ENCODE measurements at places on chromosomes 5 and 9. TPM values are rescaled to one million over a fixed set of nuclear protein-coding genes. Genes with fewer than 3 reads are reported as not detected.

GRCh38 chr5:51278539-51278938 lies 104.7 kb upstream of the ISL1 start:
- DNase-seq, result peak; percentile 6

GRCh38 chr5:107384256-107384655 lies 286.5 kb downstream of the EFNA5 start:
- no peak for DNase-seq

DNA sequence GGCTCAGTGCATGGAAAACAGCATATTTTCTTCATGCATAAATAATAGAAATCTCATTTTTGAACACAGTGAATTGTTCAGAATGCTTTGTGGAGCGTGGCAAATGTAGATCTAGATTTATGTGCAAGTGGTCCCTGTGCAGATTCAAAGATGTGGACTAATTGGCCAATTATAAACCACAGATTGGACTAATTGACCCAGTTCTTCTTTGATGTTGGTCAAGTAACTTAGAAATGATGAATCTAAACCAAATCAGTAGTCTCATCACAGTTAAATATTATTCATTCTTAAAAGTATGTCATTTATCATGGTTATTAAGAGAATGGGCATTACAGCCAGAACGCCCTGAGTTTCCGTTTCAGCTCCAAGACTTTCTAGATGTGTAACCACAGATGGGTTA lies 11.7 kb upstream of the PDE4D start:
- no peak for DNase-seq

- DNase-seq, result no peak
Observed at GRCh38 chr5:122129306-122129705, at the start of gene ZNF474. TSS of gene ZNF474 (plus strand) at chr5:122129546. CDS start at chr5:122151991, 22,445 bp downstream.

- peak; percentile 78 for DNase-seq
Observed at GRCh38 chr9:96020792-96021550, 145.5 kb downstream of the ERCC6L2 start.

DNA sequence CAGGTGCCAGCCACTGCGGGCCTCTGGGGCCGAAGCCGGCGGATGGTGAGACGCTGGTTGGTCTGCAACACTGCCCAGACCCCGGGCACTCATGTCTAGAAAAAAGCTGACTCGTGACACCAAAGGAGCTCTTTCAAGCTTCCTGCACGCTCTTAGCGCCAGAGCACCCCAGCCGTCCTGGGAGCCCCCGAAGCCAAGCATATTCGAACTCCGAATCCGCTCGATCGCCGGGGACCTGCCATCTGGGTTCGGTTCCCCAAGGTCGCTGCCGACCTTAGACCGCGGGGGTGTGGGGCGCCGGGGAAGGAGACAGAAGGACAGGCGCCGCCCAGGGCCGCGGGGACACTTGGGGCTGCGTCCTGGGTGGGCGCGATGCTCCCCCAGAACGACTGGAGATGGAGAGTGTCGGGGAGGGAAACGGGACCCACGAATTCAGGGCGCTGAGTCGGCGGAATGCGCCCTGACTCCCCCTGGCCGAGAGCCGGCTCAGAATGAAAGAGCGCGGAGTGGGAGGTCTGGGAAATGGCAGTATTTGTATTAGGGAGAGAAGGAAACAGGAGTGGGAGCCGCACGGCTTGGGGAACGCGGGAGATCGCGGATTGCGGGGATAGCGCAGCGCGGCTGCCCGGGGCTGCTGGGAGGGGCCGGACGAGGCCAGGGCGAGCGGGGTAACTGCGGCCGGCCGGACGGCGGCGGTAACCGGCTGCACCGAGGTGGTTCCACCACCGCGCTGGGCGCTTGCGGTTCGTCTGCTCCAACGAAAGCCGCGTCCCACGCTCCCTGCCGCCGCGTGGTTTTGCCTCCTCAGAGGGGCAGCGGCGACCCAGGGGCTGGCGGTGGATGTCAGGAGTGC lies 20.1 kb upstream of the MARCHF6 start:
- DNase-seq, result peak; percentile 60

DNA sequence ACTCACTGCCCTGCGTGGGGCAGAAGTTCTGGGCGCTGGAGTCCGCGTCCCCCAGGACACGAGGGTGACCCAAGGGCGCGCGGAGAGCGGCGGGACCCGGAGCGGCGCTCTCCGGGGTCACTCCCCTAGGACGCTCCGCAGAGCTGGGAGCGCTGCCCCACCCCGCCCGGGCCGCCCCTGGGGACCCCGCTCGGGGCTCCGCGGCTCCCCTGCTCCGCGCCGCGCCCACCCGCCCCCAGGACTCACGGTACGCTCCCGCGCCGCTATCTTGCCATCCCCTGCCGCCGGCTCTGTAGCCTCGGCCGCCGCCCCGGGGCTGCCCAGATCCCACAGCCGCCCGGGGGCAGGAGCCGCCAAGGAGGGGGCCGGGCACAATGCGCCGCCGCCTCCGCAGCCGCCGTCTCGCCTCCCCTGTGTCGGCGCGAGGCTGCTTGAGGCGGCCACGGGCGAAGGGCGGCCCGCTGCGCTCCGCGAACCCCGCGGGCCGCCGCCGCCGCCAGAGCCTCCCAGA lies 303 bp downstream of the LIFR start:
- DNase-seq, result no peak

- DNase-seq, result peak; percentile 51
Observed at GRCh38 chr5:78320401-78320800, 25.9 kb upstream of the AP3B1 start.

- DNase-seq, result no peak
Observed at GRCh38 chr9:70218767-70219166, 40.0 kb upstream of the SMC5 start.

DNA sequence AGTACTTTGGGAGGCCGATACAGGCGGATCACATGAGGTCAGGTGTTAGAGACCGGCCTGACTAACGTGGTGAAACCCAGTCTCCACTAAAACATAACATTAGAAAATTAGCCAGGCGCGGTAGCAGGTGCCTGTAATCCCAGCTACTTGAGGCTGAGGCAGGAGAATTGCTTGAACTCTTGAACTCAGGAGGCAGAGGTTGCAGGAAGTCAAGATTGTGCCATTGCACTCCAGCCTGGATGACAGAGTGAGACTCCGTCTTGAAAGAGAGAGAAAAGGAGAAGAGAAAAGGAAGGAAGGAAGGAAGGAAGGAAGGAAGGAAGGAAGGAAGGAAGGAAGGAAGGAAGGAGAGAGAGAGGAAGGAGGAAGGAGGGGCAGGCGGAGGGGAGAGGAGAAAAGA lies 45.1 kb downstream of the MYO10 start:
- DNase-seq, result no peak

The MSX2 gene
- total RNA-seq, result 6.5 TPM

The ARID3C gene
- total RNA-seq, result not detected

The SHROOM1 gene
- 5.3 TPM for total RNA-seq

The PCDHGB1 gene
- 0.92 TPM for total RNA-seq

The SLC25A46 gene
- total RNA-seq, result 106 TPM

The IARS1 gene
- 118 TPM for total RNA-seq

The SQSTM1 gene
- 693 TPM for total RNA-seq

The RNF183 gene
- 1.8 TPM for total RNA-seq

Data from stomach (tissue), 19 donors.